ENCODE measurements at places on chromosomes 1 and 21.

DNA sequence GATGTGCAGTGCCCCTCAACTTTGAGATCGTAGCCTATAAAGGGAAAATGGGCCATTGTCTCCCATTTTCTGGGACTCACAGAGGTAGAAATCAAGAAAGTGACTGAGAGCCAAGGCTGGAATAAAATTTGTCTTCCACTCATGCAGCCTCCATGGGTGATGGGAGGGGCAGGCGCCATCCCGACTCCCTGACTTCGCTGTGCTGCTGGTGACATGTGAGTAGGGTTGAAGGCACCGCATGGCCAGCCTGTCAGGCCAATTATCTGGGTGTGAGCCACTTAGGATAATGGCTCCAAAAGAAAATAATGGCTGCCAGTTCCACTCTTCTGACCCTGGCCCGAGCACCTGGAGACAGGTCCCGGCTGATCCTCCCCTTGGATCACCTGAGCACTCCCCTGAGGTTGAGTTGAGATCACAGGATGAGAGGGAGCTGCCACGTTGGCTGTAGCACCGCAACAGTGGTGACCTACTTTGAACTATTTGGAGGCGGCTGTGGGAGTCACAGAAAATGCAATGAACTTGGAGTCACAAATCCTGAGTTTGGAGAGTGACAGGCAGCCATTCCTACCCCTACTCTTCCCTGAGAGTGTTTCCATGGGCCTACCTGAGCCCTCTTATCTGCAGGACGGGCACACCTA, 26.3 kb downstream of the CAPN9 start:
- DNase-seq, result no peak

GRCh38 chr1:97139512-97139911, 417.9 kb downstream of the PTBP2 start:
- DNase-seq, result no peak

- no peak for DNase-seq
Measured at GRCh38 chr21:42637267-42638041, 16.0 kb upstream of the PDE9A start.

- no peak for DNase-seq
Measured at GRCh38 chr1:246760422-246761347, 36.5 kb downstream of the SCCPDH start.

DNA sequence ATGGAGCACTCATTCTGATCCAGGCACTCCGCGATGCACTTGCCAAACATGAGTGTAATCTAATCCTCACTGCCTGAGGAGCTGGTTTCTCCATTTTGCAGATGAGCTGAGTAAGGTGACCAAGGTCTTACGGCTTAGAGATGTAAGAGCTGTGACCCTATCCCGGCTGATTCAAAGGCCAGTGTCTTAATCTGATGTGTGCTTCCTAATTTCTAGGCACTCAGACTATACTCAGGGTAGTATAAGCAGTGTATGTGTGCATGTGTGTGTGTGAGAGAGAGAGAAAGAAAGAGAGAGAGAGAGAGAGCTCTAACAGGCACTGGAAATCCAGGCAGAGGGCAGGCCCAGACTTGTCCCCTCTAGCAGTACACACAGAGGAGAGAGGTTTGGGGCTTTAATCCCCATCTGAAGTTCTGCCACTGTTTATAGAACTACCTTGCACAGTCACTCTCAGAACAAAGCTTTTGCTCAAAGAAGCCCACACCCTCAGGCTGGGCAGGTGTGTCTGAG, 188.2 kb downstream of the ZBTB18 start:
- no peak for DNase-seq

GRCh38 chr1:119774746-119775490, 6.2 kb upstream of the HMGCS2 start:
- DNase-seq, result no peak

- DNase-seq, result no peak
Measured at GRCh38 chr1:241520080-241520465, 518 bp upstream of the FH start.

GRCh38 chr1:162180813-162181212, 111.3 kb downstream of the NOS1AP start:
- DNase-seq, result no peak

- DNase-seq, result no peak
Measured at GRCh38 chr1:97332716-97333115, 588.1 kb downstream of the DPYD start.

- DNase-seq, result no peak
Measured at GRCh38 chr1:119874186-119874585, 22.1 kb downstream of the ADAM30 start.

DNA sequence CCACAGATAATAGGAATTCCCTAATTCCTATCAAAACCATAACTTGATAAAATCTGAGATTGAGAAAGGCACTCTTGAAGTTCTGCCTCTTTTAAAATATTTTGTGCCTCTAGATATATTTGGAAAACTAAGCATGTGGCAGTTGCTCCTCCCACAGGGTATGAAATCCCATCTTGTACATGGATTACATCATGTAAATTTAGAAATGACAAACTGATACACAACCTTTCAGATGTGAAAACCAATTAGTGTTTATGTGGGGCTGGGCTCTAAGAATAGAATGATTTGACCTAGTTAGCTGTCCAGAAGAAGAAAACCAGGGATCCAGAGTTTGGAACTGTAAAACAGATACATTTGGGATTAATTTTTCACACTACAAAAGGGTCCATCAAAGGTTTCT, 15.7 kb downstream of the LRRC53 start:
- no peak for DNase-seq

- no peak for DNase-seq
Measured at GRCh38 chr21:21661741-21662140, 663.5 kb downstream of the NCAM2 start.

GRCh38 chr1:6222636-6223035, 13.1 kb downstream of the ICMT start:
- DNase-seq, result no peak

- DNase-seq, result no peak
Measured at GRCh38 chr1:176604461-176604860, 141.5 kb downstream of the PAPPA2 start.

- no peak for DNase-seq
Measured at GRCh38 chr1:39689635-39690034, 1.6 kb downstream of the HPCAL4 start.

DNA sequence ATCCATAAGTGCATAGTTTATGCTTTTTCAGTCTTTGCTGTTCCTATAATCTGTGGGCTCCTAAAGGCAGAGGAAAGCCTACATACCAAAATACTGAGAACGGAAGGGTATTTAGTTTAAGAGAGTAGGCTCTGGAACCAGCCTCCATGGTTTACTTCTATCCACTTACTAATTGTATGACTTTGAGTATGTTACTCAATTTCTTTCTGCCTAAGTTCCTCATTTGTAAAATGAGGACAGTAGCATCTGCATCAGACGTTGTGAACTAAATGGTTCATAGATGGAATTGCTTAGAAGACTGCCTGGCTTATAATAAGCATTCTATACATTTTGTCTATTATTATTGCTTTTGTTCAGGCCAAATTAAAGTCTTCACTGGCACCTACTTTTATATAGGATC, 111.0 kb downstream of the NTNG1 start:
- no peak for DNase-seq

- DNase-seq, result no peak
Measured at GRCh38 chr1:29825274-29825940, 589.1 kb downstream of the PTPRU start.

Measured in CD4-positive, alpha-beta T cell treated with Interleukin-2 at 100 ng/mL for 4 hours (primary cell).